ENCODE measurements at places on chromosomes 4 and X.

DNA sequence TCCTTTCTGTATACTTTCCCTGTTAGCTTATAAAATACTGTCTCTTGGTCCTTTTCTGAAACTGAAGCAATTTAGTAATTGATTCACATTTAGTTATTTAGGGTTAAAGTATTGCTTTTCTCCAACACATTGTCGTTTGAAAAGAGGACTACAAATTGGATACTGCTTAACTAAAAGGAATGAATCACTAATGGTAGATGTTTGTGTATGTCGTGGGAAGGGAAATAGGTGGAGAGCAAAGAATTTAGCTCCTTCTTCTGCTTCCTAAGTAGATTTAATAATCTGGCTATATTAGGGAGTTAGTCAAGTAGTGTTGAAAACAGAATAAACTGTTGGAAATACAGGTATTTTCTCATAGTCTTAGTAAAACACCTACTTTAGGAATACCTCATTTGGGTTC is 27.9 kb downstream of the SLAIN2 start:
- H3K4me3 ChIP-seq, result no peak overlapping the region
- H3K36me3 ChIP-seq, result peaks cover 2% of the 10 kb centered on the region
- no peak for DNase-seq
- H3K27me3 ChIP-seq, result no peaks in the 10 kb centered on the region
- H3K27ac ChIP-seq, result no peak overlapping the region

DNA sequence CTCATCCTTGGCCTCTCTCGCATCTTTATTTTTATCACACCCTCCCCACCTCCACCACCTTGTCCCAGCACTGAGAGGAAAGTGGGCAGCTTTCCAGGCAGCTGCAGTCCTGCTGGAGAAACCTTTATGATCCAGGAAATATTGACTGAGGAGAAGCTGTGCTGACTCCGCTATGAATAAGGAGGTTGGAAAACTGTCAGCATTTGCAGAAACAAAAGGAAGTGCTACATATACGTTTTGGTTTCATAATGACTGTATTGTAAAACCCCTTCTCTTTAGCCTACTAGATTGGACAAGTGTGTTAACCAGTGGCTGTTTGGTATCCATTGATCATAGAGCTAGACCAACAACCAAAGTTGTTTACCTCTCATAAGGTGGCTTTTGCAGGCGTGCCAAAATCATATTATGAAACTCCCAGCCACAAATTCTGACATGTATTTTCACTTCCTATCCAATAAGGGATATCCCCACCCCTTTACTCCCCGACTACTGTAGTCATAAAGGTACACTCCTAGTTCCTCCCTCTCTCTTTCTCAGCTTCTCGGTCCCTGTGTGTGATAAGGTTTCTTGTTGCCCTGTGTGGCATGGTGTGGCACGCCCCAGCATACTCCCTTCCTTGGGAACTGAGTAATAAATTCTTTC is 88.4 kb downstream of the GPR143 start:
- H3K4me3 ChIP-seq, result no peak overlapping the region
- H3K4me1 ChIP-seq, result peaks cover 4% of the 10 kb centered on the region
- DNase-seq, result no peak
- H3K36me3 ChIP-seq, result peaks cover 12% of the 10 kb centered on the region

GRCh38 chrX:145502670-145503069 is 255.4 kb downstream of the SPANXN1 start:
- H3K4me1 ChIP-seq, result no peaks in the 10 kb centered on the region
- H3K36me3 ChIP-seq, result no peaks in the 10 kb centered on the region
- no peaks in the 10 kb centered on the region for H3K27me3 ChIP-seq
- DNase-seq, result no peak
- no peak overlapping the region for H3K27ac ChIP-seq

- DNase-seq, result no peak
- H3K27me3 ChIP-seq, result no peaks in the 10 kb centered on the region
- no peak overlapping the region for H3K27ac ChIP-seq
- H3K36me3 ChIP-seq, result no peaks in the 10 kb centered on the region
- H3K4me3 ChIP-seq, result no peak overlapping the region
- no peaks in the 10 kb centered on the region for H3K4me1 ChIP-seq
Observed at GRCh38 chrX:39519030-39519488, 578.7 kb downstream of the BCOR start.

GRCh38 chr4:24559032-24559821 is 25.1 kb downstream of the DHX15 start:
- no peak for DNase-seq
- H3K4me3 ChIP-seq, result no peak overlapping the region
- H3K36me3 ChIP-seq, result peaks cover 22% of the 10 kb centered on the region
- H3K4me1 ChIP-seq, result peaks cover 42% of the 10 kb centered on the region

DNA sequence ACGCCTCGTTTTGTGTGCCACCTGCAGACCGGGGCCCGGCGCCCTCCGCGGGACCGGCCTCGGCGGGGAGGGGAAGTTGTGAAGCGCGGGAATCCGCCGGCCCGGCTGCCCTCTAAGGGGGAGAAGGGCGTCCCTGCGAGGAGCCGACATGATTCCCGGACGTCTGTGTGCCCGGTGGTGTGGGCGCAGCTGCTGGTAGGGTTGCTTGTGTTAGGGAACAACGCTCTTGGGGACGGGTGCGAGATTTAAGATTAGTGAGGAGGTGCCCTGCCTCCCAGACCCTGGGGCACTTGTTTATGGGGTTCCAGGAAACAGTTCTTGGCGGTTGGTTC is 627 bp downstream of the CDKN2AIP start:
- no peaks in the 10 kb centered on the region for H3K27me3 ChIP-seq
- peaks cover 49% of the 10 kb centered on the region for H3K4me1 ChIP-seq
- H3K4me3 ChIP-seq, result peak overlapping the region; percentile 95
- peaks cover 32% of the 10 kb centered on the region for H3K36me3 ChIP-seq
- H3K27ac ChIP-seq, result peak overlapping the region; percentile 92
- no peak for DNase-seq

DNA sequence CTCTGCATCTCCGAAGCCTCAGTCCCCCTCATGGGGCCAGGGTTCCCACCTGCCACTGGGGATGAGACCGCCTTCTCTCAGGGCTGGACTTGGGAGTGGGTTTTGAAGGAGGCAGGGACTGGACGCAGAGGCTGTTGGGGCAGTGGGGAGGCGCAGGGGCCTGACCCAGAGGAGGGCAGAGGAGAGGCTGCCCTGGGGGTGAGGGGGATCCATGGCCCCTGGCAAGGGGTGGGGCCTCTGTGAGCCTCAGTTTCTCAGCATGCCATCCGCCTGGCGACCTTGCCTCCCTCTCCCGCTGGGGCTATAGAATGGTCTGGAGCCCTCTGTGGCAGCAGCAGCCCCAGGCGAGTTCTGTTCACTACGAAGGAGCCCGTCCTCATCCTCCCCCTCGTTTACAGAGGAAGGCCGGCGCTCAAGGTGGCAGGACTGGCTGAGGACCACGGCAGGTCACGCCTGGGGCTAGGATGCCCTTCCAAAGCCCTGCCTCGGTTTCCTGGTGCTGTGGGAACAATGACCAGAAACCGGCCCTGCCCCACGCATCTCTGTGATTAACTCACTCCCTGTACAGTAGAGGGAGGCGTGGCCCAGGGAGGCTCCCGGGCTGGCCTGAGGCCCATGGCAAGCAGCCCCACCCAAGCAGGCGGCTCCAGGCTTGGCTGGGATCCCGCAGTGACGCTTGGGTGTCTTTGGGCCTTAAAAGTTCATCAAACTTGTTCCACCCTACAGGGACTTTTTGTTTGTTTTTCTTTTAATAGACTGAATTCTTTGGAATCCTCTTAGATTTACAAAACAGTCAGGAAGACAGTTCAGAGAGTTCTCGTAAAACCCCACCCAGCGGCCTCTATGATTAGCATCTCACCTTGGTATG is 16.0 kb upstream of the SH3TC1 start:
- DNase-seq, result no peak
- no peak overlapping the region for H3K4me3 ChIP-seq
- H3K27ac ChIP-seq, result no peak overlapping the region
- H3K4me1 ChIP-seq, result peaks cover 38% of the 10 kb centered on the region
- H3K27me3 ChIP-seq, result peaks cover 7% of the 10 kb centered on the region

GRCh38 chr4:13548059-13548983 is 4.0 kb upstream of the NKX3-2 start:
- H3K4me1 ChIP-seq, result peaks cover 30% of the 10 kb centered on the region
- H3K4me3 ChIP-seq, result peak overlapping the region; percentile 72
- H3K27ac ChIP-seq, result no peak overlapping the region
- H3K27me3 ChIP-seq, result peaks cover 54% of the 10 kb centered on the region
- no peaks in the 10 kb centered on the region for H3K36me3 ChIP-seq

DNA sequence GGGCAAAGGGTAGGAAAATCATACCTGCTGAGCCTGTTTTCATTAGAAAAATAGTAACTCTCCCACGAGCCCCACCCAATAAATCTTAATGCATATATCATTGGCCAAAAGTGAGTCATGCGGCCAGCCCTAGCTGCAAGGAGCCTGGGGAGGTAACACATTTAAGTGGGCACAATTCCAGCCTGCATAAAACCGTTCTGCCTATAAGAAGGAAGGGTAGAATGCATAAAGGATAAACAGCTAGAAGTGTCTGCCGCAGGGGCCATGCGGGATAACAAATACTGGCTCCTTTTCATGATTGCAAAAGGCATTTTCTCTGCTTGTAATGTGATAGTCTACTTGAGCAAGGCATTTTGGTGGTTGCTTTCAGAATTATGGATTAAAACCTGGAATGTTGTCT is 37.1 kb downstream of the EFHC2 start:
- H3K4me1 ChIP-seq, result no peaks in the 10 kb centered on the region
- no peak for DNase-seq
- no peak overlapping the region for H3K4me3 ChIP-seq
- H3K36me3 ChIP-seq, result no peaks in the 10 kb centered on the region
- H3K27me3 ChIP-seq, result no peaks in the 10 kb centered on the region

GRCh38 chrX:24080704-24081103 is 25.9 kb downstream of the EIF2S3 start:
- H3K4me3 ChIP-seq, result no peak overlapping the region
- H3K27me3 ChIP-seq, result no peaks in the 10 kb centered on the region
- peak overlapping the region; percentile 43 for H3K27ac ChIP-seq
- no peak for DNase-seq
- H3K4me1 ChIP-seq, result peaks cover 11% of the 10 kb centered on the region

DNA sequence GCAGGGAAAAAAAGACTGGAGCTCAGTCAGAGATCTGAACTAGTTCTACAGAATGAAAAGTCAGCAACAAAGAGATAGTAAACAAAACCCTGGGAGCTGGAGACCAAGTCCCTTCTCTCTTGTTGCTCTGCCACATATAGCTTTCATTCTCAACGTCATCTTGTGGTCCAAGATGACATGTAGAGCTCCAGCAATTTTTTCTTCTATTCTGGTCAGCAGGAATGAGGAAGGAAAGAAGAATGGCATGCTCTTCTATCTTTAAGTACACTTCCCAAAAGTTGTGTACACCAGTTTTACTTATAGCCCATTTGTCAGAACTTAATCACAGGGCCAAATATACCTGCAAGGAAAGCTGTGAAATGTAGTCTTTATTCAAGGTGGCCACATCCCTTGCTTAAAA is 45.6 kb downstream of the RAP2C start:
- no peak for DNase-seq
- no peak overlapping the region for H3K27ac ChIP-seq
- peaks cover 4% of the 10 kb centered on the region for H3K4me1 ChIP-seq
- H3K36me3 ChIP-seq, result no peaks in the 10 kb centered on the region
- peaks cover 6% of the 10 kb centered on the region for H3K27me3 ChIP-seq

- no peaks in the 10 kb centered on the region for H3K27me3 ChIP-seq
- H3K4me1 ChIP-seq, result peaks cover 54% of the 10 kb centered on the region
- peaks cover 11% of the 10 kb centered on the region for H3K36me3 ChIP-seq
- no peak overlapping the region for H3K4me3 ChIP-seq
- no peak for DNase-seq
- H3K27ac ChIP-seq, result no peak overlapping the region
Observed at GRCh38 chr4:73874386-73874785, 5.2 kb downstream of the CXCL1 start.

DNA sequence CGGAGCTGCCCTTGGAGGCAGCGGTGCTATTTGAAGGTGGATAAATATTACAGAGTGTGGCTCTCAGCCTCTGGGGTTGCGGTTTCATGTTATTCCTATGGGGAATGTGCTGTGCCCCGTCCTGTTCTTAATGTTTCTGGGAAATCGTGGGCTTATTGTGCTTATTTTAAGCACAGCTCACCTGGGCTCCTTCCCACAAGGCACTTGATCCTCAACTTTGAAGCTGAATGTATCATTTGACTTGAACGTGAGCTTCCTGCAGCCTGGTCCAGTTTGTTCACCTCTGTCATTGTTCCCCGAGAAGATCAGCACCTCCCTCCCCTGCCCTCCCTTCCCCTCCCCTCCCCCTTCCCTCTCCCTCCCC is 3.9 kb downstream of the SORCS2 start:
- peaks cover 26% of the 10 kb centered on the region for H3K4me1 ChIP-seq
- DNase-seq, result no peak
- H3K27ac ChIP-seq, result peak overlapping the region; percentile 9
- peaks cover 37% of the 10 kb centered on the region for H3K27me3 ChIP-seq
- no peak overlapping the region for H3K4me3 ChIP-seq

DNA sequence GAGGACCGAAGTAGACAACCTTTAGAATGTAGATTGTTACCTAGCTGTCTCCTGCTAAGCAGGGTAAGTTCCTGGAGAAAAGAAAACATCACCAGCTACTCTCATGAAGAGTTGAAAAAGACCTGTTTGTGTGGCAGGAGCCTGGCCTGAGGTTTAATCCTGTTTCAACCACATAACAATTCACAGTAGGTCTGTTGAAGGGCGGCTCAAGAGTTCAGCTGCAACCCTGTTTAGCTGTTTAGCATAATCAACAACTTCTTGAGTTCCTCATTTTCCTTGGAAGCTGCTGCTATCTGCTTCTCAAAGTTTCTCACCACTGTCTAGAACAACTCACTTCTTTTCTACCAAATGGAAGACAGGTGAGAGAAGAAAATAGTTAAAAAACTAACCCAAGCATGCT is 170.4 kb upstream of the TET2 start:
- no peak overlapping the region for H3K4me3 ChIP-seq
- H3K27ac ChIP-seq, result no peak overlapping the region
- H3K27me3 ChIP-seq, result peaks cover 2% of the 10 kb centered on the region
- no peaks in the 10 kb centered on the region for H3K36me3 ChIP-seq
- DNase-seq, result no peak

DNA sequence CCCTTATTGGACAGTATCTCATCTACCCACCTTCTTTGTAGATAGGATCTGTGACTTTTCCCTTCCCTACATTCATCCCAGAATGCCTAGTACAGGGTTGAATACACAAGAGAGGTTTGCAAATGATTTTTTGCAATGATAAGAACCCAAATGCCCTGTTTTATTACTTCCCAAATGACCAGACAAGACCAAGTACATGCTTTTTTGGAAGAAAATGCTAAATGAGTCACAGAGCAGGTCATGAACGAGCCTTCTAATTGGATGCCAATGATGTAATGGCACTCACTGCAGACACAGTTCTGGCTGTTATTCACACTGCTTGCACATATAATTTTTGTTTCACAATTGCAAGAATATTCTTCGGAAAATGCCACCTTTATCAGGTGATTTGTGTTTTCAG is 17.8 kb upstream of the GABRQ start:
- H3K4me1 ChIP-seq, result no peaks in the 10 kb centered on the region
- no peaks in the 10 kb centered on the region for H3K27me3 ChIP-seq
- DNase-seq, result no peak
- no peak overlapping the region for H3K4me3 ChIP-seq

Data from osteocyte (in vitro differentiated cells).